AG04449 (cell line): ENCODE measurements at places on chromosomes 6 and 20.

DNA sequence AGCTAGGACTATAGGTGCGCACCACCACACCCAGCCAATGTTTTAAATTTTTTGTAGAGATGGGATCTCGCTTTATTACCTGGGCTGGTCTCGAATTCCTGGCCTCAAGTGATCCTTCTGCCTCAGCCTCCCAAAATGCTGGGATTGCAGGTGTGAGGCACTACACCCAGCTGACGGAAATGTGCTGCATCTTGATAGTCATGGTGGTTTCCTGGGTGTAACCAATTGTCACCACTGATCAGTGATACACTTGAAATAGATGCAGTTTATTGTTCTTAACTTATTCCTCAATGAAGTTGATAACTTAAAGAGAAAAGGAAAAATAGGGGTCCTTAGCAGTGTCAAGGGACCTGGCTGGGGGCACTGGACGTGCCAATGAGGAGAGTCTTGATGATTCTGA is 92.4 kb downstream of the PPP1R14C start:
- DNase-seq, result no peak

DNA sequence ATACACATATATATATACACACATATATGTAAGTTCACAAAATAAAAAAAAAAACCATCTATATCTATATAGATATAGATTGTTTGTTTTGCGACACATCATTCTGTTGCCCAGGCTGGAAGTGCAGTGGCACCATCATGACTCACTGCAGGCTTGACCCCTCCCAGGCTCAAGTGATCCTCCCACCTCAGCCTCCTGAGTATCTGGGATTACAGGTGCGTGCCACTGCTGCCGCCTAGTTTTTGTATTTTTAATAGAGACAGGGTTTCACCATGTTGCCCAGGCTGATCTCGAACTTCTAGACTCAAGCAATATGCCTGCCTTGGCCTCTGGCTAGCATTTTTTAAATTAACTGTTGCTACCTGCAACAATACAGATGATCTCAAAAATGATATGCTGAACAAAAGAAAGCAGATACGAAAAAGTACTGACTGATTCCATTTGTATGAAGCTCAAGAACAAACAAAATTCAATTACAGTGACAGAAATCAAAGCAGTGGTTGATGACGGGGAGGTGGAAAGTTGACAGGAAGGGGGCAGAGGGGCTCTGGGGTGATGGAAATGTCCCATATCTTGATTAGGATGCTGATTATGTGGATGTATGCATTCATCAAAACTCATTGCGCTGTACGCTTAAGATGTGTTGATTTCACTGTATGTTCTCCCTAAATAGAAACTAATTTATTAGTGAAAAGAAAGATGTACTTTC is 49.6 kb downstream of the ATXN1 start:
- no peak for DNase-seq

DNA sequence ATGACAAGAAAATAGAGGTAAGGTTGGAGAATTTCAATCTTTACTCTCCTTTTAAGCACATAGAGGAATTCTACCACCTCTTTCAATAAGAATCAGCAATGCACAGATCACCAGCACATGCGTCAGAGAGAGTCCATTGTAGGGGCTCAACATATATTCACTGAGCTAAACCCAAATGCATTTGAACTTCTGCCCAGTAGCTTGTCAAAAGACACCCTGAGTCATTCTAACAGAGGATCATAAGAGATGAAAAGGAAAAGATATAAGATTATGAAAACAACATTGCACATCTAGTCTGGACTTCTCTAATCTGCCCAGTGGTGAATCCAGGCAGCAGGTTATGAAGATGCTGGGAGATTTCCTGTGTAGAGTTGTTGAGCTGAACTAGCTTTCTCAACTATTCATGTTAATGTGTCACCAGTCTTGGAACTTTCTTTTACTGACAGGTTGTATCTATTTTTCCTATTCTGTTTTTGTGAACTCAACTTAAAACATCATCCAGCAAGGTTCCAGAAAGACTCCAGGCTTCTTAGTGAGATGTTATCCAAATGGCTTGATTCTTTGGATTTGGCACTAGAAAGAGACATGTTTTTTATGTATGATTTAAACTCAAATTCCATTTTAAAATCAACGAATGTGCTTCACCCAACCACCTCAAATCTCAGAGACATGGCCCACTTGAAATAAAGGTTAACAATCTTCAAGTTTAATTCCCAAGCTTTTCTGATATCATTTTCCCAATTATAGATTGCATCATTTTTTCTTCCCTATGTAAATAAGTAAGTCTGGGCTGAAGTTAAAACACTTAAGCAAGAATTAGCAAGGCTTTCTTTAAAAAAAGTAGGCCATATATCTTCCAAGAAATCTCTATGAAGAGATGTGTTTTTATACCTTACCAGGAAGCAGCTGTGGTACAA is 89.3 kb downstream of the TSHZ2 start:
- DNase-seq, result no peak

DNA sequence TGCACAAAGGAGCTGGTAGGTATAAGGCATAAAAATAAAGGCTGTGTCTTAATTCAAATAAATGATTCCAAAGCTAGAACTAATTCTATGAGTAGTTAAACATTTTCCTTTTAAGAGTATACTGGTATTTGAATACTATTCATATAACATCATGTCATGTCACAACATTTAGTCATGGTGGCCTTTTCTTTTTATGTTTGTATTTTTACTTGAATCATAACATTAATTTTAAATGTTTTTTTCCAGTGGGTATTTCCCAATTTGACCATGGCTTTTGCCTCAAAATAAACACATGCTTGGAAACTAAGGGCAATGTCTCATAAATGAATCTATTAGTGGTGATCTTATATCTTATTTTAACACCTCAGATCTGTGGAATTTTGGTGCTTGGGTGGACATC is 177.1 kb downstream of the CD109 start:
- DNase-seq, result no peak

- DNase-seq, result no peak
Observed at GRCh38 chr6:14903176-14904038, 342.5 kb upstream of the JARID2 start.

DNA sequence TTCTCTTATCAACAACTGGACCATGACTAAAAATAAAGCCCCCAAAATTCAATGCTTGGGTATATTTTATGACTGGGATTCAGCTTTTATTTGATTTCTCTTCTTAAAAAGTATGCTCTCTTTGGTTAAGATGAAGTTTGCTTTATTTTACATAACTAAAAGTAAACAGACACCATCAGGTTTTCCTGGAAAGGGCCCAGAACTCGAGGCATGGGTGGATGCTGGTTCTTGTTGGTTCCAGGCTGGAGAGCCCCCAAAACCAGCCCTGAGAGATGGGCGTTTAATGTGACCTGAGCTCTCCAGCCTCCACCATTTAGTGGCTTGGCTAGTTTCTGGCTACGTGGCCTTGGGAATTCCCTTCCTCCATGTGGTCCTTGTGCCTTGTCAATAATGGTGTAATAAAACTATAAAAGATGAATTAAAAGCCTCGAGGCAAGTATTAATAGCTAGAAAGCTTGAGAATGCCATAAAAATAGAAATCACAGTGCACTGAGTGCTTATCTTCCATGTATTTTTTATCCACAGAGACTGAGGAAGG is 34.1 kb downstream of the BANF2 start:
- no peak for DNase-seq

DNA sequence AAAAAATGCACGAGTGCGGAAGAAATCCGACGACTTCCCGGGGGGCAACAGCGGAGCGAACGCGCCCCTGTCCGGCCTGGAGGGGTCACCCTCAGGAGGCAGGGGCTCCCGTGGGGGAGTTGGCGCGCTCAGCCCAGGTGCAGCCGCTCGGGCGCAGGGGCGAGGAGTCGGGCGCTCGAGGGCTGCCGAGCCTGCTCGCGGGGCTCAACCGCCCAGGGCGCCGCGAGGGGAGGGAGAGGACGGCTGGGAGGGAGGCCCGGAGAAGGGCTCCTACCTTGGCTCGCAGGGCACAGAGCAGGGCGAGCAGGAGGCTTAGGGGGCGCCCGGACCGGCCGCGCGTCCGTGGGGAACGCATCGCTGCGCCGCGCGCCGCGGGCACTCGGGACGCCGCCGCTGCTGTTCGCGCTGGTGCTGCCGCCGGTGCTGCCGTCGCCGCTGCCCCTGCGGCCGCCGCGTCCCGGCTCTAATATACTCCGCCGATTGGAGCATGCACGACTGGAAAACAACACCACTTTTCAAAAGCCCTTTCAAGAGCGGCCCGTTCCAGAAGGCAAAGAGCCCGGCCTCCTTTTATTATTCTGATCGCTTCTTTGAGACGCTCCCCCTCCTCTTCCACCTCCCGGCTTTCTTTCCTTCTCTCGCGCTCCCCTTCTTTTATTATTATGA is 490 bp downstream of the JAG1 start:
- DNase-seq, result no peak

DNA sequence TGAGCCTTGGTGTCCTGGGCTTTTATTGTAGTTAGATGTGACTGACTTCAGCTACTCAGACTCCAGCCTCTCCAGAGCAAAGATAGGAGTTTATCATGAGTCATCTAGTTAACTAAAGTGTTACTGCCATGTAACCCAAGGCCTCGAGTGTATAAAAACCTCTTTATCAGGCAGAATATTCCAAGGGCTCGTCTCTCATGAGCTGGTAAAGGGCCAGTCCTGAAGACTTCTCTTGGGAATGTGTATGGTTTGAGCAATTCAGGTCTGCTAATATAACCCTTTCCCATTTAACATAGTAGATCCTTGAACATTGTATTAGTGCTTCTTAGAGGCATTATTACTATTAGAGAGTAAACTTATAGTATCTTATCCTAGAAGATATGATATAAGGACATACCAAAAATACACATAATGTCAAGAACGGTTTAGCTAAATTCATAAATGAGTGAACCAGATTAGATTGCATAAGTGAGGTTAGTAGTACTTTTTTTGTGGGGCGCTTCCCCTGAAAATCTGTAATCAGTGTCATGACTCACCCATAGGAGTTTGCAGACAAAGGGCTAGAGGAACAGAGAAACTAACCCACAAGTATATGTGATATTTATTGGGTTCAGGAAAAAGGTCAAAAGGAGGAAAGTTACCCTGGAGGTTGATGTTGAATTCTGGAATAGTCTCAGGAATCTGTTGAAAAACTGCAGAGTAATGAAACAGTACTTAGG is 16.0 kb downstream of the DSE start:
- no peak for DNase-seq

GRCh38 chr6:50713977-50714486 is 706 bp downstream of the TFAP2D start:
- DNase-seq, result no peak

- no peak for DNase-seq
Observed at GRCh38 chr6:399785-400534, 8.4 kb downstream of the IRF4 start.

GRCh38 chr20:59733351-59733750 is 129.0 kb downstream of the PHACTR3 start:
- DNase-seq, result no peak
